ENCODE measurements at places on chromosomes 6 and 20.

GRCh38 chr20:7893014-7893730, 47.1 kb downstream of the HAO1 start:
- DNase-seq: no peak

GRCh38 chr6:111492499-111492898, 9.5 kb upstream of the REV3L start:
- DNase-seq: no peak

GRCh38 chr6:155120034-155120433, 124.9 kb downstream of the TIAM2 start:
- DNase-seq: no peak

DNA sequence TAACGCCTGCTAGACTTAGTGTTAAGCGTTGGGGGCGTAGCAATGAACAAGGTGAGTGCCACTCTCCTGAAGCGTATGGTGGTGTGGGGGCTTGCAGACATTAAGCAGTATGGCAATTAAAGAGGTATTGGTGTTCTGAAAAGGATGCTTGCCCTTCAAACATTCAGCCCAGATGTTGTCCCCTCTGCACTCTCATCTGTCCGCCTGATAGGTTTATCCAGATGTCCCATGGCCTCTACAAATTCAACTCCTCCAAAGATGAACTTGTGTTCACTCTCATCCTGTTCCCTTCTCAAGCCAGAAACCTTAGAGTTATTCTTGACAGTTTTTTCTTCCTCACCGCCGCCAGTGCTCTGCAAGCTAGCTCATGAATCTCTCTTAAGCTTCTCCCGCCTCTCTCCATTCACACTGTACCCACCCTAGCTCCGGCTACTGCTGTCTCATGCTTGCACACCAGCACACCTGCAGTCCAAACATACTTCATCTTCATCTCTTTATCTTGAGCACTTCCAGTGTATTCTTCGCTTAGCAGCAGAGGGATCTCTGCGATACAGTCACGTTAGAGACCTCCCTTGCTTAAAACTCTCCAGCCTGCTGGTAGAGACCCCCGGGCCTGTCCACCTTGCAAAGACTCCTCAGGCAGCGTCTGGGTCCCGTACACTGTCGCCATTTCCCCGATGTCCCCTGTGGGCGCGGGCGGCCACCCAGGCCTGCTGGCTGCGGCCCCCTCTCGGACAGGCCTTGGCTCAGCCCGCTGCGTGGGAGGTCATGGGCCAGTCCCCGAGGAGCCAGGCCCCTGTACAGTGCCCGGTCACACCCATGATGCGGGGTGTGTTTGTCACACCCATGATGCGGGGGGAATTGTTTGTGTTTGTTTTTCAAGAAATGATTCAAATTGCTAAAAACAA, 962 bp downstream of the DDX27 start:
- no peak for DNase-seq

Data from NCI-H774 (cell line).